A549 treated with RU486 at 1 μM for 4 hours (cell line): ENCODE measurements at places on chromosomes 12 and 14. TPM values are rescaled to one million over a fixed set of nuclear protein-coding genes. Genes with fewer than 3 reads are reported as not detected.

GUCY2C gene
- 0.08 TPM in 1 of 5 replicates, not detected in the others for total RNA-seq

NOPCHAP1 gene
- 32.8 to 48.7 TPM (median 38.9 TPM) in 5 replicates for total RNA-seq

REC8 gene
- 4.0 to 5.5 TPM (median 5.1 TPM) in 5 replicates for total RNA-seq

CLEC4A gene
- total RNA-seq: 0.19 to 0.20 TPM in 2 of 5 replicates, not detected in the others

INHBE gene
- 0.08 to 0.25 TPM (median 0.12 TPM) in 3 of 5 replicates, not detected in the others for total RNA-seq

NFE2 gene
- 0.07 to 0.32 TPM (median 0.13 TPM) in 3 of 5 replicates, not detected in the others for total RNA-seq

TOX4 gene
- 51.2 to 70.3 TPM (median 65.6 TPM) in 5 replicates for total RNA-seq

ZNF384 gene
- total RNA-seq: 52.6 to 62.9 TPM (median 62.6 TPM) in 5 replicates

GPATCH2L gene
- total RNA-seq: 13.2 to 25.7 TPM (median 23.7 TPM) in 5 replicates

PRH2 gene
- total RNA-seq: not detected in 5 replicates

WSB2 gene
- total RNA-seq: 71.8 to 81.1 TPM (median 75.6 TPM) in 5 replicates

NKX2-1 gene
- total RNA-seq: 0.07 TPM in 1 of 5 replicates, not detected in the others

KLRC4 gene
- not detected in 5 replicates for total RNA-seq

TMTC1 gene
- 0.01 to 0.18 TPM (median 0.09 TPM) in 5 replicates for total RNA-seq

TGM1 gene
- 0.53 to 1.1 TPM (median 1.0 TPM) in 5 replicates for total RNA-seq

MORN3 gene
- total RNA-seq: 0.27 to 0.56 TPM (median 0.30 TPM) in 5 replicates

RHOJ gene
- not detected in 5 replicates for total RNA-seq

HHIPL1 gene
- 0.05 to 0.34 TPM (median 0.29 TPM) in 5 replicates for total RNA-seq

CBLN3 gene
- total RNA-seq: 1.0 to 1.6 TPM (median 1.3 TPM) in 5 replicates

SLC5A8 gene
- total RNA-seq: not detected in 5 replicates

FRS2 gene
- total RNA-seq: 7.4 to 11.9 TPM (median 11.3 TPM) in 5 replicates

CLEC4D gene
- not detected in 5 replicates for total RNA-seq

SERPINA3 gene
- total RNA-seq: 6.1 to 7.6 TPM (median 6.6 TPM) in 5 replicates

KLRC1 gene
- total RNA-seq: not detected in 5 replicates

IL22 gene
- total RNA-seq: not detected in 5 replicates

CAND1 gene
- 46.5 to 96.1 TPM (median 90.0 TPM) in 5 replicates for total RNA-seq

ADCY4 gene
- total RNA-seq: not detected in 5 replicates

PRPH gene
- total RNA-seq: 0.82 to 1.7 TPM (median 0.91 TPM) in 5 replicates

CARMIL3 gene
- total RNA-seq: 0.34 to 0.95 TPM (median 0.49 TPM) in 5 replicates

ERH gene
- 255 to 369 TPM (median 340 TPM) in 5 replicates for total RNA-seq

GPR68 gene
- 0.12 to 0.19 TPM in 2 of 5 replicates, not detected in the others for total RNA-seq

TPH2 gene
- not detected in 5 replicates for total RNA-seq

OTX2 gene
- total RNA-seq: not detected in 5 replicates

CALM1 gene
- total RNA-seq: 294 to 345 TPM (median 326 TPM) in 5 replicates

NID2 gene
- total RNA-seq: 15.9 to 25.1 TPM (median 19.2 TPM) in 5 replicates

KLRD1 gene
- total RNA-seq: not detected in 5 replicates
